Aorta (tissue), 5 donors: ENCODE measurements at places on chromosomes 1 and 21. TPM values are rescaled to one million over a fixed set of nuclear protein-coding genes. Genes with fewer than 3 reads are reported as not detected.

Gene CFHR3
- total RNA-seq = 1.2 TPM

Gene CLCA1
- 0.10 TPM for total RNA-seq

Gene FCRL5
- 0.63 TPM for total RNA-seq

Gene RBM11
- 1.4 TPM for total RNA-seq

Gene SLC44A3
- total RNA-seq = 7.2 TPM

Gene HSF2BP
- total RNA-seq = 0.51 TPM

Gene FCRL2
- 0.15 TPM for total RNA-seq

Gene STYXL2
- 7.1 TPM for total RNA-seq

Gene LDLRAD1
- not detected for total RNA-seq

Gene ZNF695
- not detected for total RNA-seq

Gene C8B
- total RNA-seq = not detected

Gene SDF4
- total RNA-seq = 140 TPM

Gene NCAM2
- 8.7 TPM for total RNA-seq

Gene MYBPHL
- not detected for total RNA-seq

Gene FCRL3
- total RNA-seq = 0.99 TPM
